ENCODE measurements at places on chromosomes 1 and 21.

DNA sequence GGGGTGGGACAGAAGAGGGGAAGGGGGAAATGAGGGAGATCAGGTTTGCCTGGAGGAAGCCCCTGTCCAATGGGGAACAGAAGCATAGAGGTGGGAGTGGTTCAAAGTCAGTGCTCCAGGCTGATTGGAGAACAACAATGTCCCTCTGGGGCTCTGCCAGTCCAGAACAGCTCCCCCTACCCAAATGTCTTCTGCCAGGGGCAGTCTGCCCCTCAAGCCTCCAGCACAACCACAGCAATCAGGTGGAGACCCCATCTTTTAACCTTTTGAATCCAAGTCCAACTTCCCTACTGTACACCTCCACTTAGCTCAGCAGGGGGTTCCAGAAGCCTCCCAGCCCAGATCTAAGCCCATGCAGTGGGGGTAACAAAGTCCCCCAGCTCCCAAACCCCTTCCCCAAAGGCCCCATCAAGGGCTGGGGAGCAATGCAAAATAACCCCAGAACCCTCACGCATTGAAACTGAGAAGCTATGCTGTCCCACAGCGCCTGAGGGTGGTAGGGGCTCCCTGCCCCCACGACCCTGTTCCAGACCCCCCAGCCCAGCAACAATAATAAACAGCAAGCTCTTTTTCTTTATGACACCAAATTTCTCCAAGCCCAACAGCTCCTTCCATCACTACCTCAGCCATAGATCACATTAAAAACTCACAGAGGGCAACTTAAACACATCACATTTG lies 3.3 kb downstream of the AHDC1 start:
- no peak for DNase-seq

GRCh38 chr1:153404768-153405167 lies 11.6 kb upstream of the S100A7A start:
- no peak for DNase-seq

GRCh38 chr1:105087506-105087905 lies 1337.8 kb downstream of the AMY1C start:
- DNase-seq, result no peak

- DNase-seq, result no peak
Measured at GRCh38 chr1:155941845-155942531, 550 bp downstream of the RXFP4 start.

- no peak for DNase-seq
Measured at GRCh38 chr1:108901106-108901505, 24.3 kb downstream of the GPSM2 start.

- DNase-seq, result no peak
Measured at GRCh38 chr1:55322842-55323241, 107.7 kb upstream of the USP24 start.
